ENCODE measurements at places on chromosomes 2 and 18. TPM values are rescaled to one million over a fixed set of nuclear protein-coding genes. Genes with fewer than 3 reads are reported as not detected.

DES gene
- total RNA-seq: not detected

TNFAIP6 gene
- not detected for total RNA-seq

VAMP8 gene
- 2.5 TPM for total RNA-seq

ASPRV1 gene
- total RNA-seq: 0.10 TPM

ALLC gene
- not detected for total RNA-seq
